ENCODE measurements at places on chromosomes 3 and 15. TPM values are rescaled to one million over a fixed set of nuclear protein-coding genes. Genes with fewer than 3 reads are reported as not detected.

DNA sequence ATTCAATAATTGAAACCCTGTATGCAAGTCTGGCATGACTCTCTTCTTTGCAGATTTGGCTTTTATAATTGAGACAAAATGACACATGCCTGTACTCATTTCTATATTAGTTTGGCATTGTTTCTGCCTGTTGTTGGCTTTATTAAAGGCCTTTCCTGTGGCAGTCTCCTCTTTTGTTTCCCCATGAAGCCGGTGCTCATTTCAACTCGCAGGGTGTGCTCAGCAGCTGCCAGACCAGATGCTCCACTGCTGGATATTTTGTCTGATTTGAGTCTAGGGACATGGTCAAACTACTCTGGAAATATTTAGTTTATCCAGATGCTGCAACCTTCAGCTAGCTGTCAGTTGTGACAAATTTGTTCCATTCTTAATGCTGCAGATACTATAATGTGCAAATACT is 445.3 kb downstream of the NAALADL2 start:
- DNase-seq, result no peak
- no peaks in the 10 kb centered on the region for H3K27me3 ChIP-seq
- H3K4me3 ChIP-seq, result no peak overlapping the region
- no peaks in the 10 kb centered on the region for H3K36me3 ChIP-seq

DNA sequence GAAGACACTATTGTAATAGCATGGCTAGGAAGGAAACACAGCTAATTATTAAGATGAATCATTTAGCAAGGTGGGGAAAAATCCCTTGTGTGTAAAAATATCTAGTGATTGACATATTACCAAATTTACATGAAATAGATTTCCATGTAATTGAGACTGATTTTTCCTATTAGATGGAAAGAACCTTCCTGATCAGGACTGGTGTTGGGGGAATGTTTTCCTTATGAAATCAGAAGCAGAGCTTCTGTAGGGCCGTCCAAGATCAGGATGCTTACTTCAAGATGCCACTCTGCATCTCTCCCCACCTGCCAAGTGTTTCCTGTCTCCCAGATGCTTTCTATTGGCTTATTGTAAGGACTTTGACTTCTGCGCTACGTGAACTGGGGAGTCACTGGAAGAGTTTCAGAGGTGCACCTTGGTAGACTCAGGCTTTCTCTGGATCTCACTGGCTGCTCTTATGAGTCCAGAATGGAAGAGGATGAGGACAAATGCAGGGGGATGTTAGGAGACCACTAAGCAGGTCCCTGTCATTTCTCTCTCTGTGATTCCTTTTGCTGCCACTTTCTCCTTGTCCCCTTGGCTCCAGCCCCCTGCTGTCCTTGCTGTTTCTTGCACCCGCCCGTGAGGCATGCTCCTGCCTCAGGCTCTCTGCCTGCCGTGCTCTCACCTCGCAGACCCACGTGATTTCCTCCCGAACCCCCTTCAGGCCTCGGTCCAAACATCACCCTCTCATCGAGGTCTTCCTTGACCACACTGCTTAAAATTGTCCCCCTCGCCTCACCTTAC is 30.1 kb downstream of the BTD start:
- H3K36me3 ChIP-seq, result no peaks in the 10 kb centered on the region
- H3K27me3 ChIP-seq, result no peaks in the 10 kb centered on the region
- peak overlapping the region; percentile 72 for H3K27ac ChIP-seq
- no peak overlapping the region for H3K4me3 ChIP-seq
- peaks cover 60% of the 10 kb centered on the region for H3K4me1 ChIP-seq

GRCh38 chr3:166013073-166013679 is 176.0 kb upstream of the BCHE start:
- no peak overlapping the region for H3K4me3 ChIP-seq
- H3K4me1 ChIP-seq, result no peaks in the 10 kb centered on the region
- peak; percentile 65 for DNase-seq
- H3K27me3 ChIP-seq, result no peaks in the 10 kb centered on the region
- no peak overlapping the region for H3K27ac ChIP-seq

GRCh38 chr3:69240651-69241568 is 118.5 kb upstream of the LMOD3 start:
- peaks cover 10% of the 10 kb centered on the region for H3K27me3 ChIP-seq
- H3K36me3 ChIP-seq, result no peaks in the 10 kb centered on the region
- H3K27ac ChIP-seq, result peak overlapping the region; percentile 1
- peak; percentile 33 for DNase-seq

GRCh38 chr3:134406331-134407238 is 32.3 kb upstream of the AMOTL2 start:
- DNase-seq, result peak; percentile 91
- H3K4me1 ChIP-seq, result peaks cover 35% of the 10 kb centered on the region

GRCh38 chr3:148750296-148750695 is 52.6 kb downstream of the AGTR1 start:
- no peak overlapping the region for H3K27ac ChIP-seq
- no peaks in the 10 kb centered on the region for H3K4me1 ChIP-seq
- no peaks in the 10 kb centered on the region for H3K36me3 ChIP-seq
- H3K4me3 ChIP-seq, result no peak overlapping the region
- no peaks in the 10 kb centered on the region for H3K27me3 ChIP-seq
- no peak for DNase-seq

- no peaks in the 10 kb centered on the region for H3K36me3 ChIP-seq
- H3K27me3 ChIP-seq, result no peaks in the 10 kb centered on the region
- H3K27ac ChIP-seq, result no peak overlapping the region
- no peak overlapping the region for H3K4me3 ChIP-seq
Observed at GRCh38 chr3:136630915-136631314, 121.3 kb downstream of the STAG1 start.

CDHR4 gene
- total RNA-seq, result not detected

SERPINI2 gene
- 2.5 TPM for total RNA-seq

Data from GM23338 (cell line).